ENCODE measurements at places on chromosomes 11 and 22. TPM values are rescaled to one million over a fixed set of nuclear protein-coding genes. Genes with fewer than 3 reads are reported as not detected.

The CHRM1 gene
- total RNA-seq, result not detected

The YPEL4 gene
- total RNA-seq, result 0.17 TPM

The CACNA1I gene
- 0.31 TPM for total RNA-seq

The TMEM191B gene
- total RNA-seq, result not detected

The RAG2 gene
- total RNA-seq, result not detected

The UPK2 gene
- total RNA-seq, result 0.45 TPM

The ASRGL1 gene
- 11.6 TPM for total RNA-seq

The RASSF10 gene
- total RNA-seq, result not detected

The MS4A3 gene
- not detected for total RNA-seq

Data from activated naive CD4-positive, alpha-beta T cell treated with anti-CD3 and anti-CD28 coated beads for 36 hours (primary cell).